ENCODE measurements at places on chromosomes 13 and 19.

- no peak for DNase-seq
Measured at GRCh38 chr13:61831026-61831425, 415.4 kb upstream of the PCDH20 start.

DNA sequence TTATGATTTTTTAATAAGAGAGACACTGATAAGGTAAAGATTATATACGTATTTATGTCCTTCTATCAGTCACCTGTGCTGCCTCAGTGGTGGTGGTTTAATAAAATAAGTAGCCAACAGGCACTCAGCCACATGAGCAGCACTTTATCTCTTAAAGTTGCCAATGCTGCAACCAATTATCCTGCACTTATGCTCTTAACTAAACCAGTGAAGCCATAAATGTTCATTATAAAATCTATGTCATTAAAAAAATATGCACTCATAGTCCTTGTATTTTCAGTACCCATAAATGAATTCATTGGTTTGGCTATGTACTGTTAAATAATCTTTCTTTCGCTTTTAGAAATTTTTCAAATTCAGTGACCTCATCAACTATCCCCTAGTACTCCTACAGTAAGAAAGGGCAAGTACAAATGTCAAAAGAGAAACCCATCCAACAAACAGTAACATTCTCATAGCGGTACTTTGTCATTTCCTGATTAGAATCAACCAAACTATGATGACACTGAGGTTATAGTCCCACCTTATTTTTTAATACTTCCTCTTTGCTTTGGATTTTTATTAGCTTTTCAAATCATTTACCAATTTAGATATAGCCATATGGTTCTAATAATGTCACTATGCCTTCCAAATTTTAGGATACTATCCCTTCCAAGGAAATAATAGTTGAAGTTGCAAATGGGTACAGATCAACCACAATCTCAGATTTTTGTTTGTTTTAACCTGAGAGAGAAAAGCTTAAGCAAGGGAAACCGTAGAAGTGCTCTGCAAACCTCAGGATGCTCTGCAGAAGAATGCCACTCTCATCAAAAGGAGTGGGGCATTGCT, 190.9 kb downstream of the KLF12 start:
- DNase-seq, result no peak

GRCh38 chr13:113846636-113847318, 17.1 kb downstream of the GAS6 start:
- peak; percentile 46 for DNase-seq

DNA sequence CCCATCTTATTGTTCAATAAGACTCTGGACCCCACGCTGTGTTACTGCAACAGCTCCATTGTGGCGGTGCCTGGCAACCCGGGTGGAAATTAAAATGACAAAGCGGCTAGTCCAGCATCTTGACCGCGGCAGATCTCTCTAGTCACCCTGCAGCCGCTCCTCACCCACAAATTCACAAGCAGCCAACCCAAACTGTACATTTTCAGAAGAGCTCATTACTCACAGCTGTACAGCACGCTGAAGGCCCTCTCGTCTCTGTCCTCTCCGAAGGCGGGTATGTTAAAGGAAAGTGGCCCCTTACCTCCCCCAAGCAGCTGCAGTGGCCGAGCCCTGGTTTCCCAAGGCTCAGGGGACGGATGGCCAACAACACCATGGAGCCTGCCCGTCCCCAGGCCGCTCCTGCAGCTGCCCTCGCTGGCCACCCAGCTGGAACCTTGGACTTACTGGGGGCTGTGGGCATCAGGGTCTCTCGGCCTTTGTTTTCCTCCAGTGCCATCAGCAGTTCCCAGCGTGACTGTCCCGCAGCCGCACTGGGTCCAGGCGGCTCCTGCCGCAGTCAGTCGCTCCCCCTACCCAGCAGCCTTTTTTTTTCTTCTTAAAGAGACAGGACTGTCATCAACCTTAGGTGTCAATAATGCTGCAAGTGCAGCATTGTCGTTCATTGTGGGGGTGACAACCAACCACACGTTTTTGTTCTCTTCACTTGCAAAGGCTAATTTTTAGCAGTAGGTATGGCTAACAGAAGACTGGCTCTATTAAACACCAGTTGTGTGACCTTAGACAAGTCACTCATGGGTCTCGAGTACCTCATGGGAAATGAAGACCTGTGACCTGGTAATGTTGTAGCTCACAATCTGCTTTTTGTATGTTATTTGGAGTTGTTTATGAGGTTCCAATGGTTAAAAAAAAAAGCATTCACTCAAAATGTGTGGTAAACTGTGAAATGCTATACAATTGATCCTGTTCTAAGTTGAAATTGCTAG, at the start of gene SACS:
Gene SACS, minus strand, starts transcription at position 532 of the 983 bp plus-strand sequence. CDS start 22,463 bp downstream, outside the sequence.
- no peak for DNase-seq

DNA sequence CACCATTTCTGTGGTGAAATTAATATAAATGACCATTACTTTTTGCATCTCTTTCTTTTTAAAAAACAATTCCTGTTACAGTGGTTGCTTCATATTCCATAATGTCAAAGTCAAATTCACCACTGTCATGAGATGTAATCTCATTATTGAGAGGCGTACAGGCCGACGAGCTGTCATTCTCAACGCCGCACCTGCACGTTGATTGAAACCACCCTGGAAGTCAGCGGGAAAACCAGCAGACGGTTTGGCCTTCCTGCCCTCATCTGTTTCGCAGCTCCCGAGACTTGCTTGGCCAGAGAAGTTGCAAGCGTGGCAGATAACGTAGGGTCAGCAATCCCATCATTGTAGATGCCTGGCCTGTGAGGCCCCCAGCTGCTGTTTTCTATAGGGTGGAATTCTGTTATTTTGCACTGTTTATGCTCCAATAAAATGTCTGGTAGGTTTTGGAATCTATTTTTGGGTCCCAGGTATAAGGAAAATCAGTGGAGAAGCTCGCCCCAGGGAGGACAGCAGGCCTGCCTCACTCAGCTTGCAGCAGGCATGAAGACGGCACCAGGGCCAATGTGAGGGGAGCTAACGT, 153.4 kb downstream of the SOX1 start:
- no peak for DNase-seq

GRCh38 chr19:43490759-43491158, 13.8 kb downstream of the PHLDB3 start:
- DNase-seq, result no peak

DNA sequence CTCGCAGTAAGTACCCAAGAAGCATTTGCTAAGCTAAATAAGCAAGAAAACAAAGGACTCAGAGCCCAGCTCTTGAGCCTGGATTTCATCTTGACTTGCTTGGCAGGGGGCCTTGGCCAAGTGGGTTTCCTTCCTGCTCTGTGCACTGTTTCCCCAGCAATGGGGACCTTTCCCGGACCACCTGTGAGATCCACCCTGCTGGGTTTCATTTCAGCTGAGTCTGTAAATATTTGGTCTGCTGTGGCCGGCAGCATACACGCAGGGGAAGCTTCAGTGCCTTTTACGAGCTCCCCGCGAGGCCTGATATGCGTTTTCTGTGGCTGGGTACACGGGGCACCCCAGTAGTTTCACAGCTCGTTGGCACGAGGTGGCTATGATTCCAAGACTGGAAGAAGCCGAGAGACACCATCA, 12.4 kb upstream of the TINCR start:
- no peak for DNase-seq

DNA sequence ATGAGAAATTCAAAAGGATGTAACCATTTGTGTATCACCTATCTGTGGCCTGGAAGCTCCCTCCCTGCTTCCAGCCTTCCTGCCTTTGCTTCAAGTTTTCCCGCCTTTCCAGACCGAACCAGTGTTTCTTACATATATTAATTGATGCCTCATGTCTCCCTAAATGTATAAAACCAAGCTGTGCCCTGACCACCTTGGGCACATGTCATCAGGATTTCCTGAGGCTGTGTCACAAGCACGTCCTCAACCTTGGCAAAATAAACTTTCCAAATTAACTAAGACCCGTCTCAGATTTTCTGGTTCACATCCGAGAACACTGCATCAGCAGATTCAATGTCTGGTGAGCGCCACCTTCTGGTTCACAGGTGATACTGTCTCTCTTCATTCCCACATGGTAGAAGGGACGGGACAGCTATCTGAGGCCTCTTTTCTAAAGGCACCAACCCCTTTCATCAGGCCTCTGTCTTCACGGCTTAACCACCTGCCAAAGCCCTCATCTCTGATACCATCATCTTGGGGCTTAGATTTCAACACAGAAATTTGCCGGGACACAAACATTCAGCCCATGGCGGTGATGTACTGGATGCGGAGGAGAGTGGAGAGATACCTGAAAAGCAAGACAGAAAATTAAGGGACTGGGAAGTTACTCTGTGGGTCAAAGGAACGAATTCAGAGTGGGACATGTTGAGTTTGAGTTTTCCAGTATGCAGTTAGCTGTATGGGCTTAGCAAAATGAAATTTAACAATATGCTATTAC, 58.7 kb upstream of the PABPC3 start:
- DNase-seq, result peak; percentile 59

- DNase-seq, result no peak
Measured at GRCh38 chr19:33620611-33621010, 1.1 kb upstream of the CHST8 start.

GRCh38 chr13:91716436-91717065, 318.1 kb downstream of the GPC5 start:
- no peak for DNase-seq

DNA sequence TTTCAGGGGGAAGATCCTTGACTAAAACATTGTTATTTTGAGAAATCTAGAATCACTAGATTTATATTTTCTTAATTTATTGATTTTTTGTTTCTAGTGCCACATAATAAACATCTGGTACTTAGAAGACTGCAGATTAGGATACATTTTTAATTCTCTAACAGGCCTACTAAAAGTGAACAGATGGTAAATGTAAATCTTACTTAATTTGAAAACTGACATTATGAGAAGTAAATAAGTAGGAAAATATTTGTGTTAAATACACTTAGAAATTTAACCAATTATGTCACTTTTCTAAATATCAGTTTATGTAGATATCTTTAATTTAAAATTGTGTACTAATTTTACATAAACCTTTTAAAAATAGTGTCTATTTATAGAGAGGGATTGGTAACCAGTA, 2255.6 kb upstream of the PCDH20 start:
- DNase-seq, result no peak

- no peak for DNase-seq
Measured at GRCh38 chr19:30310602-30311263, 61.5 kb upstream of the ZNF536 start.

DNA sequence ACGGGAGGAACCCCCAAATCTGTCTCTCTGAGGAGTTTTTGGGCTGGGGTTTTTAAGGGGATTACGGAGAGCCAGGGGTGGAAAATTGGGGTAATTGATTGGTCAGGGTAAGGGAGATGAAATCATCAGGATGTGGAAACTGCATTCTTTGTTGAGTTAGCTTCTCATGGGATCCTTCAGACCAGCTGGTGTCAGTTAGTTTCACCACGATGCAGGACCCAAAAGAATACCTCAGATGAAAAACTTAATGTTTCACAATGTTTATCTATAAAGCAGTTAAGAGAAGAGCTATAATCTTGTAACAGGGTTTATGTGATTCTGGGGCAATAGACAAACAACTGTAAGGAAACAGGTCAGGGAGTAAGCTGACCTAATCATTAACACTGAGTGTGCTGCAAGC, 230.8 kb downstream of the POU4F1 start:
- DNase-seq, result no peak

DNA sequence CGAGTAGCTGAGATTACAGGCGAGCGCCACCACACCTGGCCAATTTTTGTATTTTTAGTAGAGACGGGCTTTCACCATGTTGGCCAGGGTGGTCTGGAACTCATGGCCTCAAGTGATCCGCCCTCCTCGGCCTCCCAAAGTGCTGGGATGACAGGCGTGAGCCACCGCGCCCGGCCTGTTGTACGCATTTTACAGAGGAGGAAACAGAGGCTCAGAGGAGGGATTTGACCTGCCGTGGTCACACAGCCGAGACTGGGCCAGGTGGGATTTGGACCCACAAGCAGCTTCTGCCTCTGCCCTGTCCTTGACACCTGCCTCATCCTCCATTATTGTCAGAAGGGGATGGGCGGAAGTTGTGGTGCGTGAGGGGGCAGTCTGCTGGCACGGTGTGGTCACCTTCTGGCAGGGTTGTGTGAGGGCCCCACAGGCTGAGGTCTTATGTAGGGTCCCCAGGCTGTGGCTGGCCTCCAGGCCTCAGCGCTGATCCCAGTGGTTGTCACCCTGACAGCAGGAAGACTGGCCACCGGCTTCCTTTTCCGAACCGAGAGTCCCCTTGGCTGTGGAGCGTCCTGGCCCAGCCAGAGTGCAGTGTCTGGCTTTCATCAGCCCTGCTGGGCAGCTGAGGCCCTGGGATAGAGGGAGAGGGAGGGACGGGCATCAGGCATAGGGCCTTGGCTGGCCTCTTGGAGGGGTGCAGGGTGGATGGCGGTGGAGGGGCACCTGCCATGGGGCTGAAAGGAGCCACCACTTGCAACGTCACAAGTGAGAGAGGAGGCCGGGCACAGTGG, 20.3 kb downstream of the NFIC start:
- DNase-seq, result no peak

GRCh38 chr13:64332048-64332447, 2898.1 kb downstream of the PCDH9 start:
- no peak for DNase-seq

DNA sequence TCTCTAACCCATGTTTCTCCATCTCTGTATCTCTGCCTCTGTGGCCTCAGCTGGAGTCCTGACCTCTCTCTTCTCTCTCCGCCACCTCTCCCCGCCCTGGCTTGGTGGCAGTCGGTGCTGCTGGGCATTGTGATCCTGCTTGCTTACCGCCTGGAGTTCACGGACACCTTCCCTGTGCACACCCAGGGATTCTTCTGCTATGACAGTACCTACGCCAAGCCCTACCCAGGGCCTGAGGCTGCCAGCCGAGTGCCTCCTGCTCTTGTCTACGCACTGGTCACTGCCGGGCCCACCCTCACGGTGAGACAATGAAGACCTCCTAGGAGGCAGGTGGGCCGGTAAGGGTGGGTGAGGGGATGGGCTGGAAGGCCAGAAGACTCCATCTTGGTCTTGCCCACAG, 4.2 kb downstream of the PLPPR2 start:
- no peak for DNase-seq

GRCh38 chr19:9205501-9206113, 13.8 kb downstream of the OR7D4 start:
- peak; percentile 79 for DNase-seq

DNA sequence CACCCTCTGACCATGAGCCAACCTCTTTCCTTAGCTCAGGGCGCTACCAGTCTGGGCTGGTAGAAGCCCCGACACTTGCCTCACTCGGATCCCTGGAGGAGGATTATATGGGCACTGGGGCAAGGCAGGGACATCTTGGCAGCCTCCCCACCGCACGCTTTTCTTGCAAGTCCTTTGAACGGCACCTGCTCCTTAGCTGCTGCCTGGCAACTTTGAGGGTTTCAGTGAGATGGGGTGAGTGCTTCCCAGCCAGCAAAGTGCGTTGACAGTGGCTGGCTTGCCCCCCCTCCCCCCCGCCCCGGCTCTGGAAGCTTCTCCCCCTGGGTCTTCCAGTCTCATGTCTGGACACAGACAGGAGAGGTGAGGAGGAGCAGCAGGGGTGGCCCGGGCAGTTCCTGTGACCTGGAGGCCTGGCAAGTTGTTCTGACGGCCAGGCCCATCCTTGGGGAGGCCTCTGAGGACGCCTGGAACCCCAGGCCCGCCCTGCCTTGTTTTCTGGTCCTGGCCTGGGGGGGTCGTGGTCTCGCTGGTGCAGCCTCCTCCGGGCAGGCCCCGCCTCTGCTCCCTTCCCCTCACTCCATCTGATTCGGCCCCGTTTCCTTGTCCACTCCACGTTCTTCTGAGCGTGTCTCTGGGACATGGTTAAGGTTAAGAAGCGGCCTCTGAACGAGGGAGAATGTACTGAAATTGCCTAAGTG, 75.2 kb downstream of the ATP11A start:
- DNase-seq, result no peak
